ENCODE measurements at places on chromosomes 2 and 18.

- no peak for DNase-seq
Observed at GRCh38 chr2:64839844-64840243, 149.4 kb upstream of the SLC1A4 start.

- DNase-seq: no peak
Observed at GRCh38 chr18:54089749-54090459, 134.6 kb downstream of the MBD2 start.

GRCh38 chr18:8609659-8610458 lies 622 bp downstream of the RAB12 start:
- DNase-seq: no peak

DNA sequence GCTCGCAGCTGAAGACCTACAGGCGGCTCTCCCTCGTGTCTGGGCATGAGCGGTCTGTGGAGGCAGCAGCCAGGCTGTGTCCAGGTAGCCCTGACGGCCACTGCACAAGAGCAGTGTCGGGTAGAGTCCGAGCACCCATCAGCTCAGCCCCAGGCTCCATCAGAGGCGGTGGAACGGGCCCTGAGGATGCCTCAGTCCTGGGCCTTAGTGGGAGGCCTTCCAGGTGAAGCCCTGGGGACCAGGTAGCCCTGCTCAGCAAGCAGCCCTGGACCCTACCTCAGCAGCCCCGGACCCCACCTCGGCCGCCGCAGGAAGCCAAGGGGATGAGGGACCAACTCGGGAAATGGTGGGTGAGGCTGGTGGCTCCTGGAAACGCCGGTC lies 21.3 kb upstream of the KLF11 start:
- DNase-seq: no peak

DNA sequence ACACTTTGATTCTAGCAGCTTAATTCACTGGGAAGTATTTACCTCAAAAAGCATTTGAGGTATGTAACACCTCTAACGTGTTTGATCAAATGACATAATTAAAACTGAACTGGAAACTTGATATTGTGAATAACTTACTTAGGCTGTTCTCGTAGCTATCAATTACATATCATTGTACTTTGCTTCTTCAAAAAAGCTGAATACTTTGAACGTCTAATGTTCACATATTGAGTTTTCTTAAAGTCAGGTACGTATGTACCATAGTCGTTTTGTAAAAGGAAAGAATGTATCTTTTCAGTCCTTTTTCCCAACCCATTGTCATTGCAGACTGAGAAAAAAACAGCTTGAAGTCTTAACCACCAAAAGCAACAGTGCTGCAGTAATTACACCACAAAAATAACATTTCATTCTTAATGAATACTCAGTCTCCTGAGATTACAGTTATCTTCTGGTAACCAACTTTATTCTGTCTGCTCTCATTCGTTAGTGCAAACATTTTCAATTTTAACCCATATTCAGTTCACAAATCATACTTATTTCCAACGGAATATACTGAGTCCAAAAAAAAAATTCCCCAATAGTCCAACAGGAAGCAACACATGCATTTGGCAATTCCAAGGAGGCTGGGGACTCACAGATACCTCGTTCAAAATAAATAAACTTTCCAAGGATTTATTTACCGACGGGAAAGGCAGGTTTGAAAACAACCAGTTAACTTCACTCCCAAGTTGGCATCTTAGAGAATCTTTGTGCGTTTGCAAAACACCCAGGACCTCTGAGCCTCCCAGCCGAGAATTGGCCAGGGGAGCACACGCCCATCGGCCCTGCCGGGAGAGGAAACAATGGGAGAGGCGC lies 1.1 kb downstream of the CHN1 start:
- peak; percentile 33 for DNase-seq

- no peak for DNase-seq
Observed at GRCh38 chr2:238602223-238602960, 175.7 kb downstream of the ASB1 start.

DNA sequence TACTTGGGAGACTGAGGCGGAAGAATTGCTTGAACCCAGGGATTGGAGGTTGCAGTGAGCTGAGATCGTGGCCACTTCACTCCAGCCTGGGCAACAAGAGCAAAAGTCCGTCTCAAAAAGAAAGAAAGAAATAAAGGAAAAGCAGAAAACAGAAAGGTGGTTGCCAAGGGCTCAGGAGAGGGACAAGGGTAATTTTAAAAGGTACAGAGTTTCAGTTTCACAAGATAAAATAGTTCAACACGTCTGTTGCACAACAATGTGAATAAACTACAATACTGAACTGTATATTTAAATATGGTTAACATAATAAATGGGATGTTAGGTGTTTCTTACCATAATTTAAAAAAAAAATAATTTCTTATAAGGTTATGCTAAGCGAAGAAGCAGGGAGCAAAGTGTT lies 12.9 kb downstream of the RPS27A start:
- no peak for DNase-seq

DNA sequence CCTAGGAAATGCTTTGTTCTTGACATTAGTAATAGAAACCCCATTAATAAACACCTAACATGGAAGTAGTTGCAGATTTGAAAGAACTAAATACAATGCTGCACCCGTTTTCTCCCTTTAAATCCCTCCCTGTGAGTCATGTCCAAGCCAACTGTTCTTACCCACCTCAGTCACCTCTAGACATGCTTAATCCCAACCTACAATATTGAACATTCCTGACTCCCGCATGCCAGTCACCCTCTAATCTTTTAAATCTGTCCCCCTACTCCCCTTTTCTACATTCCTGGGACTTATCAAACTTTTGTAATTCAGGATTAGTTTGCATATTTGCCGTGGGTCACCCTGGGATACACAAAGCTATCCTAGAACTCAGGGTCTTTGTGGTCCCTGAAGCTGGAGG lies 374.6 kb downstream of the IRS1 start:
- no peak for DNase-seq

- no peak for DNase-seq
Observed at GRCh38 chr2:109257653-109258052, 128.6 kb downstream of the SH3RF3 start.

GRCh38 chr2:12718711-12719399 lies 2.1 kb downstream of the TRIB2 start:
- DNase-seq: peak; percentile 25

DNA sequence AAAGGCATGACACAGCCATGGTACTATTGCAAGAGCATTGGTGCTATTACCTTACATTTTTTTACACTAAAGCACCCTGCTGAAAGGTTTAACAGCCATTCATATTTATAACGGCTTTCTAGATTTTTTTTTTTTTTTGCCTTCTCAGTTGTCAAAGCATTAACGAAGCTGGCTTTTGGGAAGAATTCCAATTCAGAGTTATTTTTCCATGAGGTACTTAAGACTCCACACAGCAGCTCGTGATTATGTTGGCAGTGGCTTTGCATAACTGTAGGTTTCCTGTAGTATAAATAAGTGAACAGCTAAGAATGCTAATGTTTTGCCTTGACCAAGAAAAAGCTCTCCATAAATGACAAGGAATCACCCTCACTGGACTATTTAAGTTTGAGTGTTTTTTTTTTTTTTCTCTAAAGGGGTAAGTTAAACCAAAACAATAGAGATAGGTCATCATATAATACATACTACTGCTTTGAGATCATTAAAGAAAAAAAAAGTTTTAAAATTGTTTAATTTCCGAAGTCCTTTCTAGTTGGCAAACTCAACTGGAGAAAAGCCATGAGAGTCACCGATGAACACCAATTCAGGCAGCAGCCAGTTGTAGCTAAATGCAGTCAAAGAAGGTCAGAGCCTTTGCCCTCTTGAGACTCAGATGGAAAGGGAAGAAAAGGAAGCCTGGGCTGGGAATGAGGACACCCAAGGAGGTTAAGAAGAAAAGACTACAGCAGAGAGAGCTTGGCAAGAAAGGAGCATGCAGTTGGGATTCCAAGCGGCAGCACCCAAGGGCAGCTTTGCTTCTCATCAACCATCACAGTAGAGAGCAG lies 187.4 kb upstream of the NCKAP5 start:
- DNase-seq: no peak

DNA sequence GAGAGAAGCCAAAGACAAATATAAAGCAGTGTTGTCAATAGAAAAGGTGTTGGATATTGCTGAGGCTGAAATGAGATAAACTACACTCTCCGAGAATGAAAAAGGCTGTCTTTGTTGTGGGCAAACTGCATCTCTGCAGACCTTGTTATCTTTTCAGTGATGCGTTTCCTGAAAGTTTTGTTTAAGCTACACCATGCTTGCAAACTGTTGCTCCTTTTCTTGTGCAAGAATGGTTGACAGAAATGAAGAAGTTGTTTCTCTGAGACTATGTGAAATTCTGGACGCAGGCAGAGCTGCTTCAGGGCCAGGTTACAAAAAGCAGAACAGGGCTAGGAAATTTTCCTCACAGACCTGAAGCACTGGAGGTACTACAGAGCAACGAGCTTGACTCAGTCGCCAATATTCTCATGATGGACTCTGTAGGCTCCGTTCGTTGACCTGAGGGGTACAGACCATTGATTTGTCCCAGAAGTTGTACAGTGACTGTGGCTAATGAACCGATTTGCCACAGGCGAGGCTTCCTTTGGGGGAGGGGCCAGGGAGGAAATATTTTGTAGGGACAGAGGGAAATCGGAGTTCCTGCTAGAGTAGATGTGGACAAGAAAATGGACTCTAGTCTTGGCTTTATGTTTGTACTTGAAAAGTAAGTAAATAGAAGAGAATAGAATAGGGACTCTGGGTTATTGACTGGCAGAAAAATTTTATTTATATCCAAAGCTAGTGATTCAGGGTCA lies 3.5 kb upstream of the ATL2 start:
- no peak for DNase-seq

- no peak for DNase-seq
Observed at GRCh38 chr2:17815468-17816184, 634 bp upstream of the MSGN1 start.

GRCh38 chr2:181672255-181673008 lies 7.9 kb downstream of the NEUROD1 start:
- no peak for DNase-seq

DNA sequence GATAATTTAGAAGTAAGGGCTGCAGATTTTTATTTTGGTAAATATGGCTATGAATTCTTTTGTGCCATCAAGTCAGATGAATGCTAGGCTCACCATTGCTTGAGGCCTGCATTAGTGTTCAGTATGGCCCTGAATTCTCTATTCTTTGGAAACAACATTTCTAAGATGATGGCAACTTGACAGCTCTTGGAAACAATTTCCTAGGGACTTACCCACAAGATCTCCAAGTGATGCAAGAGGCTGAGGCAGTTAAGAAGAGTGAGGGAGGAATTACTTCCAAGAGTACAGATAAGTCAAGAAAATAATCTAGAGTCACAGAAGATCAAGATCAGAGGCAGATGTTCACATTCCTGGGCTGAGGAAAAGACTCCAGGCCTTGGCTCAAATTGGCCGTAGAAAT lies 129.1 kb downstream of the NRP2 start:
- no peak for DNase-seq

GRCh38 chr2:65429786-65430602 lies 2.4 kb downstream of the SPRED2 start:
- no peak for DNase-seq

- no peak for DNase-seq
Observed at GRCh38 chr2:133835821-133836619, 267.8 kb upstream of the NCKAP5 start.

- no peak for DNase-seq
Observed at GRCh38 chr2:22907330-22907729, 477.6 kb upstream of the KLHL29 start.

DNA sequence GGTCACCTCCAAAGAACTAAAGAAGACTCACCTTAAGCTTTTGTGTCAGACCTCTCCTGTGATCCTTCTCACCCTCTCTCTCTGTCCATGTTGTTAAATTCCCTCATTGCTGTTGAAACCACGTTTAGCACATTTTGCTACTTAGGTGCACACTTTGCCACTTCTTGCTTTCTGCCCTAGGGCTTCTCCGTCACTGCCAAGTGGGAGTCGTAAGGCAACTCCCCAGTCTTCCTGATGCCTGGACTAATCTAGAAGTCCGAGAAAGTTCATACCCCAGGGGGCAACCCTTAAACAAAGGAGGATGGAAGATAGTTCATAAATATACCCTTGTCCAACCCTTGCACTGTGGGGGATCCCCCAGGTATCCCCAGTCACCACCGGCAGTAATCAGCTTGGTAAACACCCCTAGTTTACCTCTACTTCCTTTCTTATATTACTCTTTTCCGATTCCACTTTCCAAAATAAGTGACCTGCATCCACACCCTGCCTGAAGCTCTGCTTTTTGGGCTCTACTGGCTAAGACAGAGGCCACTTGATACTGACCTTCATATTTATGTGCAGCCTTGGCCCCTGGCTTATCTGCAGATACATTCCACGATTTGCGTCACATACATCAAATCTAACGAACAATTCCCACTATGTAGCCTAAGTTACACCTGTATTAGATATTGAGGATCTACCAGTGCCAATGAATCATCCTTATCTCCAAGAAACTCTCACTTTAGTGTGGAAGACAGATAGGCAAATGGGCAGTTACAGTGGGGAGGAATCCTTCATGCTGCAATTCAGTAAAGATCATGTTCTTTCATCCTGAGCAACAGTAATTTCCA lies 776.2 kb downstream of the RNF144A start:
- DNase-seq: no peak

DNA sequence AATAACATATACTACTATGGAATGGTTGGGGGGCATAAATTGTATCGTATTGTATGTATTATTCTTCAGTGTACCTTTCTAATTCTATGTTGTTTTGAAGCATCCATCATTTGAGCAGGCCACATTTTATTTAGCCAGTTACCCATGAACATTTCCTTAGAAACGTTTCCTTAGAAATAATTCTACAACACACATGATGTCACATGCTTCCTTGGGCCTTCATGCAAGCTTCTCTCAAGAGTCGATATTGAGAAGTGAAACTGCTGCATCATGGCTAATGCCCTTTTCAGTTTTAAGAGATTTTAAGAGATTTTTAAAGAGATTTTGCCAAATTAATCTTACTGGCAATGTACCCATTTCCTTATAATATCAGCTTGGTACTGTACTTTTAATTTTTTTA lies 63.9 kb downstream of the ALPK2 start:
- no peak for DNase-seq

DNA sequence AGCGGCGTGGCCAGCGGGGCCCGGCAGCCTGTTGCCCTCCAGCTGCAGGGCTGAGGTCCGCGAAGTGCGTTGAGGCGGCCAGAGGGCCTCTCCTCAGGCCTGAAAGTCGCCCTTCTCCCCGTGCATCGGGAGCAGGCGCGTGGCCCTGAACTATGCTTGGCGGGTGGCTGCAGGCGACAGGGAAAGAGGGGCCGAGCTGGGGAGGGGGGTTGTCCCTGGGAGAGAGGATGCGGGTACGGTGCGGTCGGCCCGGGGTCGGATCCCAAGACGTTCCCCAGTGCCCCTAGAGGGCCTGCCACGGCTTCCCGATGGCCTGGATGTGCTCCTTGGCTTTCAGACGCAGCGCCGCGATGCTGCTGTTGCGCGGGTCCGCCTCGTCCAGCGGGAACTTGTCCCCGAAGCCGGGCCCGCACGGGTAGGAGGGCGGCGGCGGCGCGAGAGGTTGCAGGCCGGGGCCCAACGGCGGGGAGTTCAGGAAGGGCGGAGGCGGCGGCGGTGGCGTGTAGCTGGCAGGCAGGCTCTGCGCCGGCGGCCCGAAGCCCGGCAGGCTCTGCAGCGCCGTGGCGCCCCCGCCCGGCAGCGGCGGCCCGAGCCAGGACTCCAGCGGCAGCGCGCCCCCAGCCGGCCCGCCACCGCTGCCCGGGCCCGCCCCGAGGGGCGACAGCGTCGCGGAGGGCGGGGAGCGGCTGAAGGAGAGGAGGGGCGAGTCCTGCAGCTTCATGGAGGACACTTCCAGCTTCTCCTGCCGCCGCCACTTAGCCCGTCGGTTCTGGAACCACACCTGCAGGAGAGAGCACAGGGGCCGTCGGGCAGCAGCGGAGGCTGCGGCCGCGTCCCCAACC lies 4.3 kb downstream of the RAX start:
- peak; percentile 25 for DNase-seq

Data from COR-L47 (cell line).